ENCODE measurements at places on chromosomes 3 and 15.

DNA sequence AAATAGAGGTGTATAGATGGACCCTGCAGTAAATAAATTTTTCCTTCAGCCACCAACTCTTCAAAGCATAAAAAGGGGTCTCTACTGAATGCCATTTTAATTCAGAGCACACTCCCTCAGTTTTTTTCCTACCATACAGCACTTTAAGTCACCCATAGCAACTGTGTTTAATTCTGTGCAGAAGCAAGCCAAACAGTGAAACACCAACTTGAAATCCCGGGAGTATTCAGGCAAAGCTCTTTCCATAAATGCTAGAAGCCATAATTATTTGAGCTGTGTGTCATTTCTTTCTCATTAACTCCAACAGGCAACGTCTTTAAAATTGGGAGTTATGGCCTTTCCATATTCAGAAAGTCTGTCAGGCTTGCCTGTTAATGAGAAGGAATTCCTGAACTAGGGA is 562.1 kb downstream of the GRM7 start:
- no peak for DNase-seq

GRCh38 chr3:123054931-123055330 is 11.9 kb upstream of the PDIA5 start:
- no peak for DNase-seq

GRCh38 chr15:99763827-99764226 is 30.6 kb upstream of the LYSMD4 start:
- no peak for DNase-seq

- DNase-seq: no peak
Measured at GRCh38 chr15:67411486-67411885, 109.4 kb upstream of the C15orf61 start.

DNA sequence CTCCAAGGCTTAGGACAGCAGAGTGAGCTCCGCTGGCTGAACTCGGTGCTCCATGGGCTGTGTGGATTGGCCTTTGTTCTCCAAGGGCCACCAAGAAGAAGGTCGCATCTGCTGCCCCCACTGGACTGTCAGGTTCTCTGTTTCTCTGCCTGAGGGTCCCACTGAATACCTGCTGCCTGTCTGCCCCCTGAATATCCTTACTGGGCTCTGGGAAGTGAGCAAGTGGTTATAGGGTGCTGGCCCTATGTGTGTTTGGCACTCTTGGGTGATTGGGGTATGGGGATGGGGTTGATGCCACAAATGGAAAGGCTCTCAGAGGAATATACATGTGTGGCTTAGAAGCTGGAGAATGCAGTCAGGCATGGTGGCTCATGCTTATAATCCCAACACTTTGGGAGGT is 82.3 kb downstream of the THSD4 start:
- DNase-seq: no peak

DNA sequence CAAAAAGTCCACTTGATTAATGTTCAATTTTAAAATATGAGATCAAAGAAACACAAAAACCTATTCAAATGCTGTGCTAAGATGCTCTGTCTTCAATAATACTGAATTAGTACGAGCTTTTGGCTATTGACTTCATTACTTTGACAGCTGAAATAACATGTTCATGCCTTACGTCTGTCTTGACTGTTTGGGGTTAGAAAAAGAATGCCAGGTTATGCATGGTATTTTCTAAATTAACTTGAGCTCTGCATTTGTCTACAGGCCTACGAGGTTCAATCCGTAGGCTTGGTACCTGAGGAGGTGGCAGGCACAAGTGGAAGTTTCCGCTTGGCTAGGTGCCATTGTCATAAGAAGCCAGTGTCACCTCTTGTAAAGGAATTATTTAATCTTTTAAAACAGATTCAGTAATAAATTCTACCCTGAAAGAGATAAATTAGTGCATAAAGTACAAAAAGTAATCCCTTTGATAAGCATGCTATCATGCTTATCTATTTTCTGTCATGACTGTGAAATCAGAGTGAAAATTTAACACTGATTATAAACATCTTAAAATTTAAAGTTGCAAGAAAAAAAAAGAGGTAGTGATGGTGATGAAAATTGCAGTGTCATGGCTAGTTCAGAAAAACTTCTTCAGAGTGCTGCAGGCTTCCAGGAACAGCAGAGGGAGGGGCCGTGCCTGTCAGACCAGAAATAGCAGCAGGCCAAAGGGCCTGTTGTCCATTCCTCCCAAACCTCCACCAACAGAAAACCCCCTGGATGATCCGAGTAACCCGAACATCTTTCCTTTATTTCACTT is 115.7 kb downstream of the ARRDC4 start:
- no peak for DNase-seq

DNA sequence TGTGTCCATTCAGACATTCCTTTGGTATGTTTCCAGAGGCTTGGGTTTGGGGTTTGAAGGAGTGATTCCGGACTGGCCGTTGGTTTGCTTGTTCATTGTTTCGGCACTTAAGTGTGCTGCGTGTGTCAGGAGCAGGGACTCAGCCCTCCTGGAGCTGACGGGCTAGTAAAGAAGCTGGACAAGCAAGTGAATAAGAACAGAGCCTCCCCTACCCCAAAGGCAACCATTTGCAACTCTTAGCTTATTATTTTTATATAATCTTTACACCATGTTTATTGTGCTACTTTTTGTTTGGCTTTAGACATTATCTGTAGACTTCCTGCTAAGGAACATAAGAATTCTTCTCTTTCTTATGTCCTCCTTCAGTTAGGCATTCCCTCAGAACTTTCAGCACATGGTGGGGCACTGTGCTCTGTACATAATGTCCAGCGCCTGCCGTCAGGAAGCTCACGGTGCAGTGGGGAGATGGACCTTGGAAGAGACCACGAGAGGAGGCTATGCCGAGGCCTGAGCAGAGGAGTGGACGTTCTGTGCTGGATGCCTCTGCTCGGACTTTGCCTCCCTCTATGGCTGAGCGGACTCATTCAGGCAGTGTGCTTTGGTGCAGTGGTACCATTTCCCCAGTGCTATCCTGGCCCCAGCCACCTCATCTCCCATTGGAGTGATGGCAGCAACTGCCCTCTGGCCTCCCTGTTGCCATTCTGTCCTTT is 65.4 kb downstream of the EEFSEC start:
- DNase-seq: no peak

- no peak for DNase-seq
Measured at GRCh38 chr3:196931828-196932587, 10.3 kb downstream of the NCBP2 start.

- DNase-seq: no peak
Measured at GRCh38 chr3:175731543-175731942, 872.4 kb downstream of the NAALADL2 start.

- no peak for DNase-seq
Measured at GRCh38 chr3:11379238-11379823, 107.1 kb downstream of the ATG7 start.

- no peak for DNase-seq
Measured at GRCh38 chr15:64985366-64986033, 4.2 kb downstream of the SPG21 start.

DNA sequence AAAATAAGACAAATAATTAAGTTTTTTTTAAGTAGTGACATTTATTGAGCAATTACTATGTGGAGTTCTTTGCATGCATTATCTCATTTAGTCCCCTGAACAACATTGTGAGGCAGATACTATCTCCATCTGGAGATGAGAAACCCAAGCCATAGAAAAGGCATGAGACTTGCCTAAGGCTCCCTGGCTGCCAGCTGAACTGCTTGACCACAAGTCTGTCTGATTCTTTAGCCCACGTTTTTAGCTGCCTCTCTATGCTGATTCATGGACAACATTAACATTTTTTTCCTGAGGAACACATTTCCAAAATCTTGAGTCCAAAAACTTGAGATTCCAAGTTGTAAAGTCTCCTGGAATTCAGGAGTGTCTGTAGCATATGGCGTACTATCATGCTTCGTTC is 263.6 kb upstream of the GOLGA6L4 start:
- no peak for DNase-seq

- DNase-seq: no peak
Measured at GRCh38 chr3:75237477-75237876, 426.7 kb upstream of the FRG2C start.

DNA sequence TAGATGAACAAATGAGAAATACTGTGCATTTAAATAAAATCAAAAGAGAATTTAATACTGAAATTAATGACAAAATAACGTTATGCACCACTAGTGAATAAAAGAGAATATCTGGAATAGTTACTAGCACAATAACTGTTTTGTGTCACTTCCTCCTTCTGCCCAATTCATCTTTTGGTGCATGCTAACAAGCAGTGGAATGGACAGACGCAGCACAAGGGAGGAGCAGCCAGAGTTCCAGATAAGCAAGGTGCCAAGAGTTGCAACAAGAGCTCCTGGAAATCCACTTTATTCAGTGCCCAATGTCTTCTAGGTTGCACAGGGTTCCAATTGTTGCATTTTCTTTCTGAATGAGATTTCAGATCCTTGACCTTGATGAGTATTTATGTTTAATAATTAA is 66.5 kb upstream of the PLXND1 start:
- no peak for DNase-seq

DNA sequence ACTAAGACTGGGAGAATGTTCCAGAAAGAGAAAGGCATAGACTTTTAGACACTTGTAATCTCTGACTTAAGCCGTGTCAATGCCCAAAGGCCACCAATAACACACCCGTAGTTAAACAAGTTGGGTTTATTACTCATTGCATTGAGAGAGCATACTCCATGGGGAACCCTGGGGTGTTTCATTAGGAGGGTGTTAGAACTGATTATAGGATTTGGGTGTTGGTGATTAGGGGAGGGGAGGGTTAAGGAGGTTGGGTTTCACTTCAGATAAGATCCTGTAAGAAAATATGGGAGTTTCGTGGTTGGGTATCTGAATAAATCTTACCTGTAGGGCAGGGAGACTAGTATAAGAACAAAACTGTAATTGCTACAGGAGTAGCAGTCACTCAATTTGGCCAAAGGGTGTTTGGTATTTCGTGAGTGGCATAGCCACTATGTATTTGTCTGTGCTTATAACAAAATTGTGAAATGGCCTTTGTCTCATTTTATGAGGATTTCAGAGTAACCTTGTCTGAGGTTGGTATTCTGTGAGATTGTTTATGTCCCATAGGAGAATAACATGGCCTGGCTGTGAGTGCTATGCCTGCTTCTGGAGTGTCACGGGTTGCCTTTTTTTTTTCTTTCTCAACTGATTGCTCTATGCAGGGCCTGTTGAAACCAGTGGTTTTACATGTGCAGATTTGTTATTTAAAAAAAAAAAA is 2.9 kb downstream of the HACD3 start:
- no peak for DNase-seq

GRCh38 chr15:90558171-90558573 is 28.4 kb downstream of the CRTC3 start:
- DNase-seq: no peak

GRCh38 chr15:78182336-78182700 is 33.2 kb downstream of the IDH3A start:
- DNase-seq: no peak

GRCh38 chr3:161069511-161070251 is 35.5 kb downstream of the B3GALNT1 start:
- DNase-seq: no peak

DNA sequence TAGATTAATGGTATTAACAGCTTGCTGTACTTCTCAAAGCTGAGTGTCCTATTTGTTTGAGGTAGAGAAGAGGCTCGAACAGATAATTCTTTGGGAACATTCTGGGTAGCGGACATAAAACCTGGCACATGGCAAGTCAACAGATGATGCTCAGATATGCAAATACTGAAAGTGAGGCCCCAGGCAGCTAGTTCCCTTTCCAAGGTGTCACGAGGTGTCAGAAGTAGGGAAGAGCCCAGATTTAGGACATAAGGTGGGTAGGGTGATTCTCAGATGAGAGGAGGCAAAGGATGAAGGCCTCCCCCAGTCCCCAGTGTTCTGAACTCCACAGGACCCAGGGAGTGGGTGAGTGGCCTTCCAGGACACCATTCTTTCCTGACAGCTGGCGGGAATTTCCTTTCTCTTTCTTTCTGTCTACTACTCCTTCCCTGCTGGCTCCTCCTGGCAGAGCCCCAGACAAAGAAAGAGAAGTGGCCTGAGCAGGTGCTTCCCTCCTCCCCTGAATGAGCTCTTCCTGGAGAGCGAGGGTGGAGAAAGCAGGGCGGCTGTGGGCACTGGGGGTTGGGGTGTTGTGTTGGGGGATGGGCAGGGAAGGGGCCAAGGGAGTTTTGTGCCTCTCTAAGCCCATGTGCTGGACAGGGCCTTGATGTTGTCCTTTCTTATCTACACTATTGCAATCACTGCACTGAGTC is 87.5 kb downstream of the CORO2B start:
- DNase-seq: no peak

GRCh38 chr3:13006216-13006990 is 66.8 kb downstream of the IQSEC1 start:
- no peak for DNase-seq

GRCh38 chr3:38114052-38114874 is 22.7 kb downstream of the ACAA1 start:
- no peak for DNase-seq

- DNase-seq: no peak
Measured at GRCh38 chr3:43892526-43892925, 201.8 kb downstream of the ABHD5 start.

GRCh38 chr3:45084820-45085816 is 59.0 kb downstream of the CLEC3B start:
- no peak for DNase-seq

- no peak for DNase-seq
Measured at GRCh38 chr3:120554812-120555606, 41.1 kb upstream of the NDUFB4 start.

- peak; percentile 88 for DNase-seq
Measured at GRCh38 chr15:97652041-97652440, 308.5 kb upstream of the ARRDC4 start.

- no peak for DNase-seq
Measured at GRCh38 chr3:186042521-186043202, 66.2 kb downstream of the ETV5 start.

- no peak for DNase-seq
Measured at GRCh38 chr3:48446043-48446424, 503 bp upstream of the ATRIP start.

DNA sequence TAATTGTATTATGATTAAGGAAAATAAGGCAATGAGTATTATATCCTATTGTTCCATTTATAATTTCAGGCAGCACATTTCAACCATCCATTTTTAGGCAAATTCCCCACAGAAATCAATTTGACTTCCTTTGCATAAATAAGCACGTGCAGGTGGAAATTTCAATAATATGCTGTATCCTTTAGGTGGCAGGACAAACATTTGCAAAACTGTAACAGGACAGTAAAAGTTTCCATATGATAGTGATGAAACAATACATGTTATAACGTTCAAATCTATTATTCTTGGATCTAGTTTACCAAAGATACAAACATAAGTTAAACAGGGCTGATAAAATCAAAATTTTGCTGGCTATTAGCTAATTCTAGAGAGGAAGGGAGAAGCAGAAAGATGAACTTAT is 8.5 kb downstream of the UACA start:
- DNase-seq: no peak

Measured in NCI-H2081 treated with DMSO at 0.1 percent for 48 hours (cell line).